SK-N-MC (cell line): ENCODE measurements at places on chromosomes 12 and 14.

DNA sequence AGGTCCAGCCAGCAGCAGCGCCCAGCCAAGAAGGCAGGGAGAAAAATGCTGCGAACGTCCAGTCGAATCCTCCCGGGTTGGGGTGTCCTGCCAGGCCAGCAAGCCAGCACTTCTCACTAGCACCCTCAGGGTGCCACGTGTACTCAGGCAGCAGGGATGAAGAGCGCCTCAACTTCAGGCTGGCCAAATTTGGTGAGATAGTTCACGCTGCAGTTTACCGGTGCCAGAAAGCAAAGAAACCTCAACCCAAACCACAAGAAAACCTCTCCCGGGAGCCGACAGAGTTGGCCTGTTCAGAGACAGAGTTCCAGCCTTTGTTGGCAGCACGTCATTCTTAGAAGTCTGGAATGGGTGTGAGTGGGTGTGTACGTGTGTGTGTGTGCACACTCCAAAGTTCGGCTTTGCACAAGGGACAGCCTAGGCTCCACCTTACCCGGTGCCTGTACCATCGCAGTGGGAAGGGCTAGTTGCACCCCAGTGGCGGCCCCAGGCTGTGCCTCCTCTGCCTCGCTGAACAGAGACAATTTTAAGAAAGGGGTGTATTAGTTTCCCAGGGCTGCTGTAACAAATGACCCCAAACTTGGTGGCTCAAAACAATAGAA, 42.1 kb downstream of the ELK3 start:
- no peak for DNase-seq

DNA sequence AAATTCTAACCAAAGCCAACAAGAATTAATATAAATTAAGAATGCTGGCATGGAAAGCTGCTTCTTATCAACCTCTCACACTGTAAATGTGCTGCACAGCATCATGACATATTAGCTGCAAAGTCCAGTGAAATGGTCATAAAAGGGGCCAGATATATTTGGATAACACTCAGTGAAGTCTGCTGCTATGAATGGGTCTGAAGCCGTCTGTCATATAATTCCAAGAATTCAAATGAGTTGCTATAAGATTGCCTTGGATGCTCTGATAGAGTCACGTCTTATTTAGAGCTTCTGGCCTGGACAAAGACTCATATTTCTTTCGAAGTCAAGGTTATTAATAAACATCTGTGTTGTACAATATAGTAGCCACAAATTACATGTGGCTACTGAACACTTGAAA, 54.3 kb upstream of the OVCH1 start:
- DNase-seq: no peak

GRCh38 chr12:97629382-97629781, 166.8 kb downstream of the RMST start:
- DNase-seq: no peak

GRCh38 chr12:40829738-40830144, 137.5 kb downstream of the CNTN1 start:
- no peak for DNase-seq

DNA sequence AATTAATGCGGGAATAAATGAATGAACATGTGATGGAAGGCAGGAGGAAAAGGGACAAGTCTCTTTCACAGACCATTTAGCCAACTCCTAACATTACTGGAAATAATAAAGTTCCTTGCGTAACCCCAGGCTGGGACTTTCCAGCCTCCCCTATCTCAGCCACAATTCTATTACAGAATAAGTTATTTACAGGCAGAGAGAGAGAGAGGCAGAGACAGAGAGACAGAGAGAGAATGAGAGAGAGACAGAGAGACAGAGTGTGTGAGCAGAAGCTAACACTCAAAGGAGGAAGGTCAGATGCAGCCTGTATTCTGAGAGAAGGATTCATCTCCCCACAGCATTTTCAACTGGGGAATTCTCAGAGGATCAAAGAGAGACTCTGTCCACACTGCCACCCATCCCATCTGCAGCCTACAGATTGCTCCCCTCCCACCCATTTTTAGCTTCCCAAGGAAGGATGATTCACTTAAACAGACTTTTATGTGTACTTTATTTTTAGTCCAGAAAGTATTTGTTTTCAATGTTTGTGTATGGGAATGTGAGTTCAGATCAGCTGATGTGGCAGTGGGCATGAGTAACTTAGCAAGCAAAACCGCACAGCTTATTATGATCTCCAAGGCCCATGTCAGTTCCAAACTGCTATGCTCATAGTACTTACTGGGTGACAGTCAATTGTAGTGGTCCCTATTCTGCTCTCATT, 165.7 kb downstream of the CAND1 start:
- no peak for DNase-seq

DNA sequence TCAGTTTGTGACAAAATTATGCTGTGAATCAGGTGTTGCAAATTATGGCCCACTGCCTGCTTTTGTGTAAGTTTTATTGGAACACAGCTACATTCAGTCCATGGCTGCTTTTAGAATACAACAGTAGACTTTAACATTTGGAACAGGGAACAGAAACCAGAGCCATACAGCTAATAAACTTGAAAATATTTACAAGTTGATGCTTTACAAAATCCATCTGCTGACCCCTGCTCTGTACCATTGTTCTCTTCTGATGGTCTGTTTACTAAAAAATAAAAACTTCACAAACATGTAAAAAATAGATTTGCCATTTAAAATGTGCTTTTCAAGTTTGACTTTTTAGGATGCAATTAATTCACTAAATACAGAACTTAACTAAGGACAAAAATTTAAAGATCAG, 20.8 kb downstream of the PSMA3 start:
- no peak for DNase-seq

DNA sequence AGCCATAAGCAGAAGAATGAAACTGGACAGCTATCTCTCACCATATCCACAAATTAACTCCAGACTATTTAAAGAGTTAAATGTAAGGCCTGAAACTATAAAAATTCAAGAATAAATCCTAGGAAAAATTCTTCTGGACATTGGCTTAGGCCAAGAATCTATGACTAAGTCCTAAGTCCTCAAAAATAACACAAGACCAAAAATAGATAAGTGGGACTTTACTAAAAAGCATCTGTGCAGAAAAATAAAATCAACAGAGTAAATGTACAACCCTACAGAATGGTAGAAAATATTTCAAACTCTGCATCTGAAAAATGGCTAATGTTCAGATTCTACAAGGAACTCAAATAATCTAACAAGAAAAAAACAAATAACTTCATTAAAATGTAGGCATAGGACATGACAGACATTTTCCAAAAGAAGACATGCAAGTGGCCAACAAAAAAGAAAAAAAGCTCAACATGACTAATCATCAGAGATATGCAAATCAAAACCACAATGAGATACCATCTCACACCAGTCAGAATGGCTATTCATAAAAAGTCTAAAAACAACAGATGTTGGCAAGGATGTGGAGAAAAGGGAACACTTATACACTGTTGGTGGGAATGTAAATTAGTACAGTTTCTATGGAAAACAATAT, 61.0 kb upstream of the PPFIA2 start:
- no peak for DNase-seq

DNA sequence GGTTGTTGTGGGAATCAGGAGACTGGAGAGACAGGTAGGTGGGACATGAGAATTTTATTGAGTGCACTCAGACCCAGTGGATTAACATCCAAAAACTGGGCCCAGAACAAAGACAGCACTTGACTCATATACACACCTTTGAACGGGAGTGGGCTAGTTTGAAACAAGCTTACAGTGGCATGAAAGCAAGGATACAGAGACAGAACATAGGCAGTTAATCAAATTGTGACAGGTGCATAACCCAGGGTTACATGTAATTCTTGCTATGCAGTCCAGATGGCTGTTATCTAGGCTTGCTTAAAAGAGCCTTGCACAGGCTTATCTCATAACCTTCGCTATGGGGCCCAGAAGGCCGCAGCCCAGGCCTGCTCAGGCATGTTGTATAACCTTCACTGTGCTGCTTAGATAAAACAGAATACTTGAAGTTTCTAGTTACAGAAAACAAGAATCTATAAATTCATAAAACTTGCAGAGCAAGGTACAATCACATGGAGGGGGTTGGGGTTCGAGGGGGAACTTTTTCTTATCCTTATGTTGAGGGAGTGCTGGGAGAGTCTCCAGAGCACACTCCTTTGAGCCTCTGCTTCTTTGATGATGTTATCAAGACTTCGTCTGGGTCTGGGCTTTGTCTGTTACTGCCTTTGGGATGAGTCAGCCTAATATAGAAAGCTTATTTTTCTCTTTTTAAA, 81.7 kb downstream of the TNFAIP2 start:
- no peak for DNase-seq

GRCh38 chr14:57060276-57060955, 208.3 kb downstream of the EXOC5 start:
- no peak for DNase-seq
